Stimulated activated CD8-positive, alpha-beta memory T cell treated with anti-CD3 and anti-CD28 coated beads, Interleukin-4, amount 100 ng/mL, for 24 hours (primary cell): ENCODE measurements at places on chromosomes 6 and 20.

- DNase-seq: no peak
Measured at GRCh38 chr6:39870950-39871349, 63.3 kb downstream of the MOCS1 start.

DNA sequence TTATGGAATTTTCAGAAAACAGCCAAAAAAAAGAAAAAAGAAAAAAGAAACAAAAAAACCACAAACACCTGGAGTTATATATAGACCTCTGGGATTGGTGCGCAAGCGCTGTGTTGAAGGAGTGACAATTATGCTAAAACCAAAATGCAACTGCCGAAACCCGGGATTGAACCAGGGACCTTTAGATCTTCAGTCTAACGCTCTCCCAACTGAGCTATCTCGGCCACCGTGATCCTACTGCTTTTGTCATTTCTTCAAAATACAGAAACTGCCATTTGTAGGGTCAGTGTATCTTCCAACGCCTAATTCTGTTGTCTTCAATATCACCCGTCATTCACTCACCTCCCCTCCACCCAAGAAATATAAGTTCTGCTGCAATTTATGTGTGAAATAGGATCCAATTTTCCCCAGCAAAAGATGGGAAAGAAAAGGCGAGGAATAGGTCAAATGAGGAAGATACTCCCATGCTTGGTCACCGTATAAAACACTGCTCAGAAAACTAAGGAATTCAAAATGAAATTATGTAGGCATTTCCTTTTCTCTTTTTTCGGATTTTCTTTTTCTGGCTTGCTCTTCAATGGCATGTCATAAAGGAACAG lies 116.0 kb downstream of the TRIM27 start:
- DNase-seq: no peak

- DNase-seq: no peak
Measured at GRCh38 chr6:6305575-6305974, 14.9 kb downstream of the F13A1 start.

GRCh38 chr6:147911686-147912085 lies 403.2 kb downstream of the SAMD5 start:
- DNase-seq: no peak

DNA sequence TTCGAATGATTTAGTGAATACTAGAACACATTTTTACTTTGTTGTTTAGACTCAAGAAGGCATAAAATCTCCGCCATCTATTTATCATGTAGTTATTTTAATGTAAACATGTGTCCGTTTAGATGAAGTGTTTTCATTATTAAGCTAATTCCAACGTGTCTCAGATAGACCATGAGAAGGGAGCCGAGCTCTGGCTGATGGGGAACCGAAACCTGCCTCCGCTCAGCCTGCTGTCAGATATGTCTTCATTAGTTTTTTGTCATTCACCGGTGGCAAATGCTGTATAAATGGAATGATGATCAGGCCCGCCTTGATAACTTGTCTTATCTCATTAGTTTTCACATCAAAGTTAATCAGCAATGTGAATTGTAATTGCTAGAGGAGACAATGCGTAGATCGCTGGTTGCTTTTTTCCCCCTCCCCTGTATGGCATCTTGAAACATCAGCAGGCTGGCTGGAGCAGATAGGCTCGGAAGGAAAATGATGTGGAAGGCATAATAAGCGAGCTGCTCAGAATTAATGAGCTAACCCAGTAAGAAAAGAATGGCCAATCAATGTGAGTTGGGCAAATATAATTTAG lies 136.4 kb downstream of the LINC00237 start:
- DNase-seq: no peak

DNA sequence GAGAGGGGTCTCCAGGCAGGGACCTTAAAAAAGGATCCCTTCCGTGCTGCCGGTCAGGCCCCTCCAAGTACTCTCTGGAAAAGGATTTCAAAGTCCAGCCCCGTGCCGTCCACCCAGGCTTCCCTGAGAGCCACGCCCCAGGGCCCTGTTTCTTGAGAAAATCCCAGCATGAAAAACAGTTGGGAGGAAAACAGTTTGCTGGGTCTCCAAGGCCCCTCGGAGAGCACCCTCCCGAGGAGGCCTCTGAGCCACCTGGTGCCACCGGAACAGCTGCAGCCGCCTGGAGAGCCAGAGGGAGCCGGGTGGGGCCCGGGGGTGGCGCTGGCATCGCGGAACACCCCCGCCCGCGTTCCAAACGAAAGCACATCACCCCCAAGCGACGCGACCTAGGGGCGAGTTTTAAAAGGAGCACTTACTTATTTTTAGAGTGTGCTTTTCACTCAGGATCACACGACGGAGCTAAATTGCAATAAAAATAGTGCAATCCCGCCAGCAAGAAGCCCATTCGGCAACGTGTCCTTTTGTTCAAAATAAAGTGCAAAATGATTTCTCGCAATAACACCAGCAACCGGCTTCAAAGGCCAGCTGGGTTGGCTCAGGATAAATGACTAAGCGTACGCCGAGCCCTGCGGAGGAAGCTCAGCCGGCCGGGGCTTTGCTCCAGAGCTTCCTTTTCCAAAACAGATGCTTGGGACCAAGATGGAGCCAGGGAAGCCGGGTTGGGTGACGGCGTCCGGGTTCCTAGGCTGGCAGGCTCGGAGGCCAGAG lies 64.2 kb downstream of the YTHDF1 start:
- DNase-seq: no peak

GRCh38 chr20:47396762-47397476 lies 40.4 kb upstream of the ZMYND8 start:
- DNase-seq: no peak

- no peak for DNase-seq
Measured at GRCh38 chr6:41427642-41428335, 92.4 kb downstream of the NCR2 start.

- DNase-seq: no peak
Measured at GRCh38 chr20:1897541-1897940, 2.3 kb downstream of the SIRPA start.
